Common myeloid progenitor, CD34-positive (primary cell): ENCODE measurements at places on chromosomes 4 and X.

GRCh38 chrX:8565729-8566128 is 101.1 kb downstream of the VCX3B start:
- DNase-seq = no peak

GRCh38 chrX:41391606-41392005 is 55.5 kb upstream of the NYX start:
- no peak for DNase-seq

DNA sequence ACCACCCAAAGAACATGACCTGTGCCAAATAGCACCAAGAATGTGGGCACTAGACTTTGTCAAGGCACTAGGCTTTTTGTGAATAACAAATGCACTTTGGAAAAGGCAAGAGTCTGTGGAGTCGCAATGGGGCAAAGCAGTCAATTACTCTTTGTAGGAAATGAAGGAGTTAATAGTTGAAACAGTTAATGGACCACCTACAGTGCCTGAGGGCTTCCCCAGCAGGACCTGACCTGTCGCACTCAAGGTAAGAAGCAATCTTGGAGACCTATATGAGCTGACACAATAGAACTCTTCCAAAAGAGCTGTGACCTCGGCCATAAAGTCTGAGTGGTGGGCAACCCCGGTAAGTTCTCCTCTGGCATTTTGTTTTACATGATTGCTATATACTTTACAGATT is 49.2 kb upstream of the CAPN6 start:
- no peak for DNase-seq

DNA sequence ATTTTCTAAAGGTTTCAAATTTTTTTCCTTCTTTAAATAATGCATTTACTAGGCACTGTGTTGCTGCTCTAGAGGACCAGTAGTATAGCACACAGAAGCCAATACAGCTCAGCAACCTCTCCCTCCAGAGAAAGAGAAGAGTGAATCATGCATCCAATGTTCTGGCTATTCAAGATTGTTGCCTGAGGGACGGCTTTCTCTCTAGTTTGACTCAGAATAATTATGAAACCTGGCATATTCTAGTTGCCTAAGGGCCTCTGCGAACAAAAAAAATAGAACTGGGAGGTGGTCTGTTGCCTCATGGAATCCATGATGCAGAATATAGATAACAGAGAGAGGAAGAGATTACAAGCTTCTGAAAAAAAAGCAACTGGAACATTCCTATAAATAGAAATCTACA is 1233.3 kb upstream of the PABPC4L start:
- no peak for DNase-seq

DNA sequence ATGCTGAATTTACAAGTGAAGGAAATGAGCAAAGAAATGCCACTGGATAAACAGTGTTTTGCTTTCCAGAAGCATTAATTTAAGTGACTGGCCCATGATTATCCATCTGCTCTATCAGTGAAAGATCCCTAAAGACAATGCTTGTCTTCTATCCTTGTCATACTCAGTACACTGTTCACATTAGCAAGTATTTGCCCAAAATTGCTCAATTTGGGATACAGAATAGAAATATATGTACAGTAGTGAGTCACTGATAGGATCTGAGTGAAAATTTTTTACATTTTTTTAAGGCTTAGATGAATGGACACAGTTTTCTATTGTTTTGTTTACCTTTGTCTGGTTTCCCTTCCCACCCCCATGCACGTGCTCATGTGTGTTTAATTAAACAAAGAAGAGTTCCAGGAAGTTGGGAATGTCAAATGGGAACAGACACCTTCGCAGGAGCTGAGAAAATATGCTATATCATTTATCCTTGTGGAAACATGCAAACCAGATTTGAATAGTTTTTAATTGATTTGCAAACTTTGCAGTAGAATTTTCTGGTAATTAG is 656.3 kb downstream of the RPA4 start:
- DNase-seq = no peak

DNA sequence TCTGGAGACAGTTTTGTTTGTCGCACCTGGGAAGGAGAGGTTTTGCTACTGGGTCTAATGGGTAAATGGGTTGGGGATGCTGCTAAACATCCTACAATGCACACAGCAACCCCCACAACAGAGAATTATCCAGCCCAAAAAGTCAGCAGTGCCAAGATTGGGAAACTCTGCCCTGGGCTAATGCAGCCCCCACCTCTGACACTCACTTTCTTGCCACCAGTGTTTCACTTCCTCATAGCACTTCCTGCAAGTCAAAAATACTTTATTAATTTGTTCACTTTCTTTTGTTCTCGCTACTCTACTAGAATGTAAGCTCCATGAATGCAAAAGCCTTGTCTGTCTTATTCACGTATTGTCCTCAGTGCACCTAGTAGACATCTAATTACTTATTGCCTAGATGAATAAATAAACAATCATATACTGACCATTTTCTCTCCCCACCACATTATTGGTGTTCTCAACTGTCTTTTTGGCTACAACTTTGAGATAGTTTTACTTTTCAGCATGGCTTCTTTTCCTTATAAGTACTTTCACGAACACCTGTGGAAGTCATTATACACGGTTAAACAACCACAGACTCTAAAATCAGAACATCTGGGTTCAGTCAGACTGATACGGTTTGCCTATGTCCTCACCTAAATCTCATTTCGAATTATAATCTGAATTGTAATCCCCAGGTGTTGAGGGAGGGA is 82.0 kb upstream of the PITX2 start:
- no peak for DNase-seq

DNA sequence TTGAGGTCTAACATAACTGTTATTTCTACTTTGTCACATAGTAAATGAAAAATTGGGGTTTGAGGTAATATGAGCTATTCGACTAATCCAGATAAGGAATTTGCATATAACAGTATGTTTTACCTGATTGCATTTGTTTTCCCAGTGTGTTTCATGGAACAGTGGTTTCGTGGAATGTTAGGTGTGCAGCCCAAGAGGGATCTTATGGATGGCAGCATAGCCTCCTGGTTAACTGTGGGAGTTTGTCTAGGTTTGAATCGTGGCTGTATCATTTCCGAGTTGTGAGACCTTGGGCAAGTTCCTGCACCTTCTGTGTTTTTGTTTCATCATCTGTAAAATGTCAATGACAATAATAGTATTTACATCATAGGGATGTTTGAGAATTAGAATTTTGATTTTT is 7.9 kb downstream of the BMPR1B start:
- DNase-seq = no peak

DNA sequence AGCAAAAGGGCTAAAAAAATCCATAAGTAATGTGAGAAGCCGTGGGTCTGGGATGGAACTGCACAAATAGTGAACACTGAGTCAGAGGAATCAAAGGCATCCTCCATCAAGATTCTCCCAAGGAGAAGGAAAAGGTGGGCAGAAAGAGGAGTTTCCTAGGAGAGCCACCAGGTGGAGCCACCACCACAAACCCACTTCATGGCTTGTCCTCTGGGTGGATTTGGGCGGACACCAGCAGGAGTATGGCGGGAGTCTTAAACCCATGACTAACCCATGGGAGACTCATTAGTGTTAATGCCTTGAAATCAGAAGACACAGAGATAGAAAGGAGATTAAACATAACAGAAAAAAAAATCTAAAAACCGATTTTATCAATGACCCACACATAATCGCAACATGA is 147.7 kb downstream of the SH3KBP1 start:
- peak; percentile 73 for DNase-seq

DNA sequence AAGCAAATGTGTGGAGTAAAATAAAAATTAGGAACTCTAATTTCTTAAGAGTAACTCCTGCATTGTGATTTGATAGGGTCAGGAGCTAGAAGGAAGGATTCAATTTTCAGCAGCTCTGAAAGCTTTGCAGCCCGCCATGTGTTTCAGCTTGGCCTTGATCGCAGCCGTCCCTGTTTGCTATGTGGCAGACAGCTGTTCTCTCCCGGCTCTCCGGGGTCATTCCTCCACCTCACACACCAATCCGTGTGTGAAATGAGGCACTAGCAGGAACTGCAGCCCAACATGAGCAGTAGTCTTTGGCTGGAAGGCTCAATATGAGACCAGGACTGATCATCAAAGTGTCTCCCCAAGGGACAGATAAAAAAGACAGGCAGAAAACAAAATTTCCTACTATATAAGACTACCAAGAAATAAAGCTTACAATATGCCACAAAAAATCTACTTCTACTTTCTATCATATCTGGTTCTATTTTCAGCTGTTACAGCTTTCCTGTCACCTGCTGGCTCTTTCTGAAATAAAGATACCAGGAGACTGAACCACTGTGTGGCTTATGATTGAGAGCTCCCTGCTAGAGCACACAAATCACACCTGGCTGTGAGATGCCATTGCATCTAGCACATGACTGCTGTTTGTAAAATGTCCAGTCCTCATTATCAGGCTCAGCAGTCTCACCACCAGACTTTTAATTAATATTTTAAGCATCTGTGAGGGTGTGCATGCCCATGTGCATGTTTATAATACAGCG is 44.1 kb upstream of the SEC24B start:
- DNase-seq = peak; percentile 3

DNA sequence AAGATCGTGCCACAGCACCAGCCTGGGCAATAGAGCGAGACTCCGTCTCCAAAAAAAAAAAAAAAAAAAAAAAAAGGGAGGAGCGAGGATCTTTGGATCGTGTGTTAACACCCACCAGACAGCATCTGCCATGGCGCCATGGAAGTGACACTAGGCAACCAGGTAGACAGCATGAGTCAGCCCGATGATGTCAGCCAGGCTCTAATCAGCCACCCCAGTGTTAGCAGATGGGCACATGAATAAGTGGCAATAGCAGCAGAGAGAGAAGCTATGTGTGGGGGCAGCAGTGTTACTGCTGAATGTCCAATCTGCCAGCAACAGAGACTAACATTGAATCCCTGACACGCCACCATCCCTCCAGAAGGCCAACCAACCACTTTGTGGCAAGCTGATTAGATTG is 6.6 kb downstream of the SYN1 start:
- no peak for DNase-seq

- DNase-seq = no peak
These were observed 12.5 kb upstream of the BRS3 start for GRCh38 chrX:136475236-136475635.

DNA sequence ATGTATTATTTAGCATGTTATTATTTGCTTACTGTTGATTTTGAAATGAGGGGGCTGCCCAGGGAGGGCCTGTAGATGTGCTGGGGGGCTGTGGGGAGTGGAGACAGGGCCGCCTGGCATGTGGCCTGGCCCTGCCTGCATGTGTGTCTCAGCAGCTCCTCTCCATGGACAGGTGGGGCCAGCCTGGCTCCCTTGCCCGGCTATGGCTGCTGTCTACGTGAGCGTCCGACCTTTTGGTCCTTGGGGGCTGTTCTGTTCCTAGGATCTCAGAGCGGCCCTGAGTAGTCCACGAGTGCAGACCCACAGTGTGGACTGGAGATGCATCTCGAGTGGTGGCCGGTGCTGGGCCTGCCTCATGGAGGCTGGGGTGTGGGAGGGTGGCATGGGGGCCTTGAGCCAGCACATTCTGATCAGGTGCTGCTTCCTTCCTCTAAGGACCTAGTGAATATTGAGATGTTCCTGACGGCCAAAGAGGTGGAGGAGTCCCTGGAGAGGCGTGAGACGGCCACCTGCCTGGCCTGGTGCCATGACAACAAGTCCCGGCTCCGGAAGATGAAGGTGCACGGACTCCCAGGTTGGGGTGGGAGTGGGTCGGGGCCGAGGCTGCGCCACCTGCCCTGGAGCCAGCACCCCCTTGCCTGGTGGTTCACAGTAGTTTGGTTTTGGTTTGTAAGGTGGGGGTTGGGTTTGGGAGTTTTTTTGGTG is 24.9 kb upstream of the UVSSA start:
- DNase-seq = no peak

- DNase-seq = no peak
These were observed 279.4 kb downstream of the FAT4 start for GRCh38 chr4:125594056-125594602.

GRCh38 chrX:24020306-24020876 is 6.6 kb downstream of the KLHL15 start:
- DNase-seq = no peak

DNA sequence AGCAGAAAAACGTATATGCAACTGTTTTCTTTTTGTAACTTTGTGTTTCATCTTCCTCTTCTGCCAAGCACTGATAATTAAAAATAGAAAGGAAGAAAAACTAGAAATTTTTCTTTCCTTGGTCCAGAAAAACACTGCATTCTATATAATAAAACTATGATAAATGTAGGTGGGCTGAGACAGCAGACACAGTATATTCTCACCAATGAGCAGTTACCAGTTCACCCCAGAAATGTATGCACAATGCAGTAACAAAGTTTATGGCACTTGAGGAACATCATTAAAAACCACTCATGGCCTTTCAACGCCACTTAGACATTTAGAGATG is 79.4 kb downstream of the FAT1 start:
- no peak for DNase-seq

- DNase-seq = no peak
These were observed 176.3 kb upstream of the SLIT2 start for GRCh38 chr4:20075248-20075871.

DNA sequence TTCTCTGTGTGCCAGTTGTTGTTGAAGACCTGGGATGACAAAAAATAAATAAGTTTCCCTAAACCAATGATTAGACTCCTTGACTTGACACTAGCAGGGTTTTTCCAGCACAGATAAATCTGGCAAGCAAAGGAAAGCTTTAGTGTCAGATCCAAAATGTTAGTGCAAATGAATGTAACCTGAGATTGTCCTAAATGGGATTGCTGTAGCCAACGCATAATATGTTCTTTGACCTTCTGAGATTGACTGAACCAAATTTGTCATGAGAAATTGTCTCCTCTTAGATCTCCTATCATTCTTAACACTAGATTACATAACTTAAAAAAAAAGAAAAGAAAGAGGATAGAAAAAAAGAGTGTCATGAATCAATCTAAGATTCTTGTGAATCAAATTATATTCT is 196.5 kb downstream of the RELL1 start:
- no peak for DNase-seq

DNA sequence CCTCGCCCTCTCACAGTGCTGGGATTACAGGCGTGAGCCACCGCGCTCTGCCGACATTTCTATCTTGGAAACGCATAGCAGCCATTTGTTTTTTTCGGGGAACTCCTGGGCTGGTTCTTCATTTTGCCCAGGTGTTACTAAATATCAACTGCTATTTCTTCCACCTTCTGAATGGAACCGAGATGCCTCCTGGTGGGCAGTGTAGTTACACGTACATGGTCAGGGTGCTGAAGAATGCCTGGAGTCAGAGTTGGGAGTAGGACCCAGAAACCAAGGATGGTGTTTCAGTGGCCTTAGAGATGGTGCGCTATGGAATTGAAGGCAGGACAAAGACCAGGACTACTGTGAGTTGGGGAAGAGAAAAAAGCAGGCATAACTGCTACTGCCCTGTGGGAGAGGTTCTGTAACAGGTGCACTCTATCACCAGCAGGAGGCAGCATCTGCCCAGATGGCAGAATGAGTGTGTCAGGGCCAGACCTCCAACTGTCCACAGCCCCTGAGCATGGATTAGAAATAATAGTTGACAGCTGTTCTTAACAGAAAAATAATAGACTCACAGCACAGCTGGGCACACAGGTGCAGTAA is 81.7 kb downstream of the ZC4H2 start:
- DNase-seq = peak; percentile 39
